SIG-M5 (cell line): ENCODE measurements at places on chromosomes 3 and 15.

DNA sequence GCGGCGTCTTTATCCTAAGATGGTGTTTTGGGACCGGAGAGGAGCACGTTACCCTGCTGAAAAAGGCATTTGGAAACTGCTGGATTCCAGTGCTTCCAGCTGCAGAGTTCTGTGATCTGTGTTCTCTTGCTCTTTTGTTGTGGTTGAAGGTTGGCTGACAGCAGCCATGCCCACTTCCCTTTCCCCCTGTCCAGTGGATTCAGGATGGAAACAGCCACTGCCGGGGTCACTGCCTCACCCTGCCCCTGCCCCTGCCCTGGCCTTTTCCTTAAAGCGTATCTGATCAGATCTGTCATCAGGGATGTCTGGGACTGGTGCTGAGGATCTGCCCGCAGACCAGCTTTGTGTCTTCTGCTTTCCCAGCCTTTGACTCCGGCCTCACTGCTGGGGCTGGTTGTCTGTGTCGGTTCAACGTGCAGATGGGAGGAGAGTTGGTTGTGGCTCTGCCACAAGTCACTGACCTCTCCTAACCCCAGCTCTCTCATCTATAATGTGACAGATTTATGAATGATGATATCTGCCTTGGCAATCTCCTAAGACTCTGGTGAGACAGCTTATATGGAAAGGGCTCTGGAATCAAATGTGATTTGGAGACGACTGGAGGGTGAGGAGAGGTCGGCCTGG, 219.4 kb upstream of the BHLHE40 start:
- DNase-seq = no peak

- no peak for DNase-seq
Measured at GRCh38 chr15:57019496-57020160, 101.2 kb downstream of the TCF12 start.

DNA sequence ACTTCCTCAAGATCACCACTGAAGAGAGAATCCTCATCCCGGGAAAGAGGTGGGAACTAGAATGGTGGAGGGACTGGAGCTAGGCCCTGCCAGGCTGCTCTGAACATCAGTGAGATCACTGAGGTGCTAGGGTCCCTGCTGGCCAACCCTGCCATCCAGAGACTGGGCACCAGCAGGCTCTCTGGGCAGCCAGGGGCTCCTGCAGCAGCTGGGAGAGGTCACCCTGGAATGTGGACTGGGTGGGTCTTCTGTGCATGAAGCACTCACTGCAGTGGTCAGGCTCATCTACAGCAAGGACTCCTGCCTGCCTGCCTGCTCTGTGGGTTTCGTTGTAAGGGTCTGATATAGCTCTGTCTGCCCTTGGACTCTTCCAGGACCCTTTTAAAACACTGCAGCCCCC, 24.9 kb downstream of the ALS2CL start:
- no peak for DNase-seq

DNA sequence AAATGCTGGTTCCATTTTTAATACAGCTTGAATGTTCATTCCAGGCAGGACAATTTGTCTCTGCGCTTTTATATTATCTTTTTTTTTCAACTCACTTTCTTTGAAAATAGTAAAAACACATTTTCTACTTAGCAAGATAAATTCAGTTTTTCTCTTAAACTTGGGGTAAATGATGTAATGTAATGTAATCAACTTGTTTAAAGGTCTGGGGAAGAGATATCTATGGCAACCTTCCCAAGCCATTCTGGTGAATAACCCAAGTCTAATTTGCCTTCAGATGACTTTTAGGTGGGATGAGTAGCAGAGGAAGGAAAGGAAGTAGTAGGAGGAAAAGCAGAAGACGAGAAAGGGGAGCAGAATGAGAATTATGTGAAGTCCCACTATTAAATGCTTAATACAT, 335.1 kb downstream of the SV2B start:
- no peak for DNase-seq

- DNase-seq = no peak
Measured at GRCh38 chr3:127002195-127003174, 19.6 kb downstream of the PLXNA1 start.

DNA sequence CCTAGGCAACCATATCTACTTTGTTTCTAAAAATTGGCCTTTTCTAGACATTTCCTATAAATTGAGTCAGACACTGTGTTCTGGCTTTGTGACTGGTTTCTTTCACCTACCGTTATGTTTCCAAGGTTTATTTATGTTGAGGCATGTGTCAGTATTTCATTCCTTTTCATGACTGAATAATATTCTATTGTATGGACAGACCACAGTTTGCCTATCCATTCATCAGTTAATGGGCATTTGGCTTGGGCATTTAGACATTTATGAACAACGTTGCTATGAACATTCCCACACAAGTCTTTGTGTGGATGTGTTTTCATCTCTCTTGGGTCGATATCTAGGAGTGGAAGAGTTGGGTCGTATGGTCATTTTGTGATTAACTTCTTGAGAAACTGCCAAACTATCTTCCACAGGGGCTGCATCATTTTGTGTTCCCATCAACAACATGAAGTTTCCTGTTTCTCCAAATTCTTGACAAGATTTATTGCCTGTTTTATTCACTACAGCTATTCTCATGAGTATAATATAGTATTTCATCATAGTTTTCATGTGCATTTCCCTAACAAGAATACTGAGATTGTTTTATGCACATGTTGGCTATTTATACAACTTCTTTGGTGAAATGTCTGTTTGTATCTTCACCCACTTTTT, 3.5 kb upstream of the EFCC1 start:
- no peak for DNase-seq

DNA sequence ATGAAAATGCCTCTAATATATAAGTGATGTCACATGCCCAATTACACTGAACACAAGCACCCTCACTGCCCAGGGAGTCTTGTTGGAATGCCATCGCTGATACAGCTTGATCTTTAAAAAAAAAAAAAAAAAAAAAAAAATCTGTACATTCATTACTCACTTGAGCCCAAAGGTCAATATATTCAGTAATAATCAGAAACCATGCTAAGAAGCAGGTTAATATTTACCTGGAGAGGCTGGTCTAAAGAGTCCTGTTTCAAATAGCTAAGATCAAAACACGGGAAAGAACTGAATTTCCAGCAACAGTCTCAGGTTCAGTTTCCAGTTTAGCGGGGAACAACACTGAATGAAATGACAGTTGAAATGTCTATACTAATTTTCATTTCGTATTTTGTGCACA, 109.9 kb downstream of the UACA start:
- no peak for DNase-seq

DNA sequence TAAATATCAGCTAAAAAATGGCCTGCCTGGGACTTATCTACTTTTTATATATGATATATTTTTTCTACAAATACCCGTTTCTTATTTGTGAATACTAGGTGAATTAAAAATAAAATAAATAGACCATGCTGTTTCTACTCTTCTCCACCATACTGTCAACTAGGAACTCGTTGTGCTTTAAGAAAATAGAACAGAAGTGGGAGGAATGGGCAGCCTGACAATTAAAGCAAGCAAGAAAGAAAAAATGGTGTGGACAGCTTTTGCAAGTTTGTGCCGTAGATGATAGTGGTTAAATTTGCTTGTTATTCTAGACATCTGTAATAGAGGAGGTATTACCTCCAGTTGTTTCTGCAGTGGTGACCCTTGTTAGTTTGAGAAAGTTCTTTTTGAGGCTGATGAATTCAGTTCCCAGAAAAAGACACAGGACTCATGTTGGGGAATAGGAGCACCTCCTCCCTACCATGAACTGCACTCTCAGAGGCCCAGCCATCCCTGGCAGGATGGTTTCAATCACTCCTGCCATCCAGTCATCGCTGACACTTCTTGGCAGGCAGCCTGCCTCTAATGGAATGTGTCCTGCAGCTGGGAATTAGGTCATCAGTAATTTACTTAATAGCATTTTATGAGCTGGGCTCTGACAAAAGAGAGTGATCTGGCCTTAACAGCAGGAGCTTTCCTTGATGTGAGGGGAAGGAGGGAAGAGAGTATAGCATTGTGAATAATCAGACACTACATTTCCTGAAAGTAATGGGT, 105.0 kb upstream of the GAP43 start:
- DNase-seq = no peak

DNA sequence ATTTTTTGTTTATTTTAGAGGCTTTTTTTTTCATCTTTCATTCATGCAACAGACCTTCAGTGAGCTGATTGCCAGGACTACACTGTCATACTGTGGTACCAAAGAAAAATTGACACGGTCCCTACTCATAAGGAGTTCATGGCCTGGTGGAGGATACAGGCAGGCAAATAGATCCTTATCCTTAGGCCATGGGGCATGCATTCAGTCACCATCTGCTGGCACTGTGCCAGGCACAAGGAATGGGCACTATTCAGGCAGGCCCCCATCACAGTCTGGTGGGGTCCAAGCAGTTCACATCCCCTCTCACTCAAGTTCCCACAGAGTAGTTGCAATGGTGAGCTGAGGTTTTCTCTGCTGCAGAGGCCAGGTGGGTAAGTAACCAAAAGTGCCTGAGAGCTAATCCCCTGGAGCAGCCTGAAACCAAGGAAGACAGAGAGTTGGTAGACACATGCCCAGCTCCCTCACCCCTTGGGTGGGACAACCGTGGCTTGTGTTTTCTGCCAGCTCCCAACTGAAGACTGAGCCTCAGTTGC, 17.3 kb downstream of the CISH start:
- no peak for DNase-seq

DNA sequence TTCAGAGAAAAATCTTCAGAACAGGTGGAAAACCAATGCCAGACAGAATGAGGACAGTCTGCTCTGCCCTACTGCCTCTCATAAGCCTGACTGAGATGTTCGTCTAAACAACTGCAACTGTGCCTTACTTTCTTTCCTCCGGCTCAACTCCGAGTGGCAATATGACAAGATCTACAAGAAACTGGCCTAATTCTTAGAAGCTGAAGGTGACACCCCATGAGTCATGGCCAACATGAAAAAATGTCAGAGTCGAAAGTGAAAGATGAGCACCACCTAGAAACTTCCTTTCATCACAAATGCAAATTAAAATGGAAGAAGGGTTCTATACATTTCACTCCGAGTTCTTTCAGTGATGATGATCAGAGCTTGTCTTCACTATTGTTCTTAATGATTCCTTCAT, 12.9 kb downstream of the PCYT1A start:
- no peak for DNase-seq

GRCh38 chr3:55521738-55522421, 34.8 kb upstream of the WNT5A start:
- DNase-seq = no peak

- no peak for DNase-seq
Measured at GRCh38 chr3:185126201-185126600, 26.7 kb downstream of the C3orf70 start.

- no peak for DNase-seq
Measured at GRCh38 chr3:72786668-72787067, 61.6 kb downstream of the SHQ1 start.

DNA sequence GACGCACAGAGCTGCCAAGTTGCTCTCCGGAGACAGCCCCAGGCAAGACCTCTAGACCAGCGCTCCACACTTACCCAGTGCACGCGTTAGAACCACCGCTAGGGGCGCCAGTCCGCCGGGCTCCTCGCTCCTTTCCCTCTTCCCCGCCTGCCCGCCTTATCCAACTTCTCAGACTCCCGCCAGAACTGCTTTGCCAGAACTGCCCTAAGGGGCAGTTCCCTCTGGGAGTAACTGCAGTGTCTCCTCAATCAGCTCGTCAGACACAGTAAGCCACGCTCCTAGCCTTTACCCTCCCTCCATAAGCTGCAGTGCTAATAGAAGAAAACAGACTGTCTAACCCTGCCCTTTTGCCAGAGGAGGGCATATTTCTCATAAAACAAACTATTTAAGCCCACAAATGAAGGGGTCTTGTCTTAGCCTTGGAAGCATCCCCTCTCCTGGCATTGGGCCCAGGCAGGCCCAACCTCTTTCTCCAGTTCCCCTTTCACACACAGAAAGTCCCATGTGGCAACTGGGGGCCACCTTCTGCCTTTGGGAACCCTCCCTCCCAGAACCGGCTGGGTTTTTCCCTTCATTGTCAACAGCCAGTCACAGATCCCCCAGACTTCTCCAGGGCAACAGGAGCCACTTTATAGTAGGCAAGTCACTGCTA, 3.7 kb downstream of the BMF start:
- no peak for DNase-seq

DNA sequence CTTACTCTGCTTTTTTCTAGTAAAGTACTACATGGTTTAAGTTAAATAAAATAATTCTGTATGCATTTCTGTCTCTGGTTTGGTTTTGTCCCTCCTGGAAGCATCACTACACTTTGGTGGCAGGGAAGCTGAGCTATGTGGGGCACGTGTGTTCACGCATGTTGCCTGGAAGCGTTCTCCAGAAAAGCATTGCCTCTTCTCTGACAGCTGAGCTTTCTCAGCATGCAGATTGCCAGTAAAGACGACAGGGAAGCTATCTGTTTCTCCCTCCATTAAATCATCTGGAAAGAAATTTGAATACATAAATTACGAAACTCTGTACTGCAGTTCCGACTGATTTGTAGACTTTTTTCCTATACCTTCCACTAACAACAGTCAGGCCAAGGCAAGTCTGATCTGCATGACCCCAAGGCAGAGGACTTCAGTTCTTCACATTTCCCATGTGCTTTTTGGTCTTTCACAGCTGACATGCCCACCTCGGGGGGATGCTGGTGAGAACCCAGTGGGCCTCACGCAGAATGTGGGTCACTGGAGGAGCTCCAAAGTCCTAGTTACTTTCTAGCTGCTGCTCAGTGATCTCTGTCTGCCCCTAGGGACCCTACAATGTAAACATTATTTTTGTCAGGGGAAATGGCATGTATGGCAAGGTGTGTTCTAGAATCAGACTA, 43.0 kb downstream of the PGPEP1L start:
- no peak for DNase-seq

DNA sequence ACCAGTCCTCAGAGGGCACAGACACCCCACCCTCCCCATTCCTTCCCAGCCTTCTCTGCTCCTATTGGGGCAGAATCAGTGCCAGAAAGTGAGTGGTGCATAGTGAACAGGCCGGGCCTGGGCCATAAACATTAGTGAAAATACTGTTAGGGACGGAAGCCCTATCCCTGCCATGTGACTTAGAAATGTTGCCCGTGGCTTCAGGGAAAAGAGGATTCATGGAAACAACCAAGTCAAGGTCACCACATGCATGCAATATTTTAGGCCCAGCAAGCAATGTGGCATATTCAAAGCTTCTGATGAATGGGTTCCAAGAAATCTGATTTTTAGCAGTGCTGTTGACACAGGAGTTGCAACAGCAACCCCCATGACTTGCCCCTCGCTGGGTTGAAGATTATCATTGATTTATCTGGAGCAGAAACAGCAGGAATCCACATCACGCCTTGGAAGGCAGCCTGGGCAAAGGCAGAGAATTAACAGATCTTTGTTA, 52.3 kb downstream of the CCNL1 start:
- no peak for DNase-seq

- DNase-seq = no peak
Measured at GRCh38 chr15:62421289-62421688, 256.2 kb upstream of the C2CD4B start.

GRCh38 chr3:150703299-150703755, 393 bp downstream of the ERICH6 start:
- no peak for DNase-seq

- no peak for DNase-seq
Measured at GRCh38 chr3:42601896-42602581, 1.6 kb downstream of the NKTR start.

- no peak for DNase-seq
Measured at GRCh38 chr3:133368371-133369067, 31.3 kb upstream of the BFSP2 start.
